Occipital lobe (tissue), 3 donors: ENCODE measurements at places on chromosomes 1 and 21. TPM values are rescaled to one million over a fixed set of nuclear protein-coding genes. Genes with fewer than 3 reads are reported as not detected.
A peak's percentile ranks its signal among the peaks of the same experiment; 100 is the strongest.

The C1orf141 gene
- total RNA-seq: not detected

The LRRC39 gene
- total RNA-seq: 8.0 TPM

The SPRR2A gene
- not detected for total RNA-seq

The NBPF26 gene
- 13.1 TPM for total RNA-seq

DNA sequence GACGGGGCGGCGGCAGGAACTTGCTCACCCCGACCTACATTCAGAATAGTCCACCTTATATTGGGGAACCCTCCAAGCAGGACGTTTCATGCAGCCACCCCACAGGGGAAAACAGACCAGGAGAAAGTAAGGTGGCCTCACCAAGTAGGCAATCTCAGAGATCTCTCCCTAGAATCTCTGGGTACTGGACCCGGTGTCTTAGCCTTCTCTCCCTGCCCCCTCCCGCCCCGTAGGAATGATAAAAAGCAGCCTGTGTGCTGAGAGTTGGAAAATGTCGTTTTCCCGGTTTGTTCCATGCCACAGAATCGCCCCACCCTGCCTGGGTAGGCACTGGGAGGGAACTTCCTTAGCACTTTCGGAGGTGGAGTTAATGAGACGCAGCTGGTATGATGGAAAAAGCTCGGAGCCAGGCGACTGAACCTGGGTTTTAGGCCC is 789 bp upstream of the PTPN14 start:
- DNase-seq: no peak

GRCh38 chr21:45976701-45977311 is 4.8 kb upstream of the COL6A1 start:
- DNase-seq: no peak

DNA sequence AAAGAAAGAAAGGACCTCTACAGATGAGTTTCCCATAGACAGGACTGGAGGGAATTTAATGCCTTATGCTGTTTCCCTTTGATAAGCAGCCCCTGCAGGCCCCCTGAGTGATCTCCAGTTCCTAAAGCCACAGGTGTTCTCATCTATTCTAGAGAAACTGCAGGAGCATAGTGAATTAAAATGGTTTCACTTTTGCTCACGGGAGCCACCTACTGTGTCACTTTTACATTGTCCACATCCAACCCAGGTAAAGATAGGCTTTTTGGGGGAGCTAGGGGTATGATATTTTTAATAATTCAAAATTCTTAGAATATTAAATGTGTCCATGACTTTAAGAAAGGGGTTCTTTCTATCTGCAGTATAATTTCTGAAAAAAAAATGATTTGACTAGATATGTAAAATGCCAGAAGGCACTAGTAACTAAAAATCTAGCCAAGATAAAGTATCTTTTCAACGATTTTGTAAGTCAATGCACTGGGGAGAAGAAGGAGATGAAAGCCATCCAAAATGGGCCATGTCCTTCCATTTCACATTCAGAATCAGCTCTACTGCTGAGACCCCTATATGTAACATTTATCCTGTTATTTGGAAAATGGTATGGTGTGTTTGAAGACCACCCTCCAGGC is 267.3 kb upstream of the DUSP10 start:
- no peak for DNase-seq

DNA sequence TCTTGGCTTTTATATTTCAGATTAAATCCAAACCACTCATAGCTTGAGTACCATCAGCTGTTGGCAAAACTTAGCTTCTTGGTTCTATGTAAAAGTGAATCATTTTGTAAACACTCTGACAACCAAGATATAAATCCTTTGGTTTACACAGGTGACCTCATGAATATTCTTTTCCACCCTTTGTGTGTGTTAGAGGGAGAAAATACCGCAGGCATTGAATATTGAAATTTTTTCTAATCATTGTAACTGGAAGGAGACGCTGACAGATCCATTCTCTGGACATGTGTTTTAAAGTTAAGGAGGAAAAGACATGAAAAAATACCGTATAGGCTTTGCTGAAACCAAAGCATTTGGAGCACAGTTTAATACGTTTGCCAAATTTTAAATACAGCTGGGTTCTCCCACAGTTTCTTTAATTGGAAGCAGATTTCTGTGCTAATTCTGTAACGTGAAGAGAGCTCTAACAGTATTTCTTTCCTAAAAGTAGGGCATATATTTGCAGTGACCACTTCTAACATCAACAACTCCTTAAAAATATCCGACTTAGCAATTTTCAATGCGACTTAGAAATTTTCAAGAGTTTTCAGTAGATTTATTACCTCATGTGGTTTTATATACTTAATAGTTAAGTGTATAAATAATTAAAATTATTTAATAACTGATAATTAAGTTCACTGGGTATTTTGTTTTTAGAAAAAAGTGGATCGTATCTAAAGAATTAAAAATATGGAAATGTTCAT is 388.2 kb downstream of the USP25 start:
- DNase-seq: no peak

- no peak for DNase-seq
Observed at GRCh38 chr1:149843431-149844041, 55.8 kb upstream of the BOLA1 start.

- peak; percentile 11 for DNase-seq
Observed at GRCh38 chr1:198903203-198903602, 264.4 kb downstream of the PTPRC start.
